Peyer's patch (tissue), 4 donors: ENCODE measurements at places on chromosomes 13 and 19.
A peak's percentile ranks its signal among the peaks of the same experiment; 100 is the strongest.

DNA sequence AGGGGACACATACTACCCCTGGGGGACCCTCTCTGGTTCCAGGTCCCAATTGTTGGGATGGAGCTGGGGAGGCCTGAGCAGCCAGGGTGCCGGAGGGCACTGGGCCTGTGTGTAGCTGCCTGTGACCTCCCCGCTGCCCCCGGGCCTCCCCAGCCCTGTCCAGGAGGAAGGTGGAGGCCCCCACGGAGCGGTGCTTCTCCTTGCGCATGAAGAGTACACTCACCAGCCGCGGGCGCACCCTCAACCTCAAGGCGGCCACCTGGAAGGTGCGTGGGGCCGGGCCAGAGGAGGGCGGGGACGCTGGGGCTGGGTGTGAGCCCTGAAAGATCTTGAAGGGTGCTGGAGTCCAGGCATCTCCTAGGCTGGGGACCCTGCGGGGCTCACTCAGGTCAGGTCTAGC lies 11.7 kb downstream of the HIF3A start:
- no peak for DNase-seq

- DNase-seq: peak; percentile 61
Observed at GRCh38 chr19:49807058-49807903, 5.8 kb downstream of the FUZ start.

DNA sequence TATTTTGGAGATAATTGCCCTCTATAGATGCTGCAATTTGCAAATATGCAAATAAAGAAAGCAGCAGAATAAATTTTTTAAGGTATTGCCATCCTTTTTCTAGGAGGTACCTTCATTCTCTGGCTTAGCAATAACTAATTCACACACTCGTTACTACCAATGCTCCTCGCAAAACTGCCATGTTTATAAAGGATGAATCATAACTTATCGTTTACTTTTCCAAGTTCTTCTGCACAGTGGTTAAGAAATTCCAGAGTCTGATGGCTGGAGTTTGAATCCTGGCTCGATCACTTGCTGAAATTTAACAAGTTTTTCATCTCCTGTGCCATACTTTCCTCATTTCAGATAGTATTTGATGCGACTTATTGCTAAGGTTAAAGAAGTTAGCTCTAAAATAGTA lies 708.6 kb upstream of the KLHL1 start:
- DNase-seq: no peak

- DNase-seq: no peak
Observed at GRCh38 chr19:16860118-16860517, 28.7 kb upstream of the F2RL3 start.

DNA sequence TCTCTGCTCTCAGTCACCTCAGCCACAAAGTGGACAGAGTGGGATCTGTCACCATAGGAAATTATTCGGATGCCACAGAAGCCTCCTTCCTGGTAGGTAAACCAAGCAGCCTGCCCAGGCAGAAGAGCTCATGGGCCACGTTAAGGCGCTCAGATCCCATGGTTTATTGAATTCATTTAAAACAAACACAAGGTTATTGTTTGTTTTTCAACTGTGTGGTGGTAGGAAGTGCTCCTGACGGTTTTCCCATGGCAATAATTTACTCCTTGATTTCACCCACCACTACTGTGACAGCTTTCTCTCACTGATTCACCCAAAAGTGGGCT lies 14.4 kb downstream of the BCAM start:
- no peak for DNase-seq

DNA sequence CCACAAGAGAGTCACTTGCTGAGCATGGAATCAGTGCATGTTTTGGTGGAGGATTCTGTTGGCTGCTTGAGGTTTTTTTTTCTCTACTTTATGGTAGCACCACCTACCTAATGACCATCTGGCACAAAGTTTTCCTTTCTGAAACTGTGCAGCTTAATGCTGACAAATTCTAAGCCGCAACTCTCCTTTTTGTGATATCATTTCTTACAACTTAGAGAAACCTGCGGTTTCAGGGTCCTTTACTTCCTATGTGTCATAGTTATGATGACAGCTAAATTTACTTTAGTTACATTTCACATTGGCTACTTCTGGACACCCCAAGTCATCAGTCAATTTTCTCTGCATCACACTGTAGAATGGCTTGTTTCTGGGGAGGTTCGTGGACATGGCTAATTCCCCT lies 115.4 kb upstream of the TMTC4 start:
- DNase-seq: no peak

DNA sequence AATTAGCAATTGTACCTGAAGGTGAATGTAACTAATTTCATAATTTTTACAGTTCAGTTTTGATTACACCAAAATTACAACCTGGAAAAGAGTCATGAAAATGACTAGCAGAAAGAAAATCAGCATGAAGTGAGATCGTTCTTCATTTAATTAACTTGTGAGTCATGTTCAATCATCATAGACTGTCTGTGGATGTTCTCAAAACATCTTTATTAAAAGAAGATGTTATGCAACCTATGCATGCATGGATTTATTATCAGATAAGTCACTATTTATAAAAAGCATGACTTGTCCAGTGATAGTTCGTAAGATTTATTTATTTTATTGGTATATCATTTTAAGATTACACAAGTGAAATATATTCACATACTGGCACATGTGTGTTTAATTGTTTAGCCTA lies 245.9 kb downstream of the ITGBL1 start:
- no peak for DNase-seq

DNA sequence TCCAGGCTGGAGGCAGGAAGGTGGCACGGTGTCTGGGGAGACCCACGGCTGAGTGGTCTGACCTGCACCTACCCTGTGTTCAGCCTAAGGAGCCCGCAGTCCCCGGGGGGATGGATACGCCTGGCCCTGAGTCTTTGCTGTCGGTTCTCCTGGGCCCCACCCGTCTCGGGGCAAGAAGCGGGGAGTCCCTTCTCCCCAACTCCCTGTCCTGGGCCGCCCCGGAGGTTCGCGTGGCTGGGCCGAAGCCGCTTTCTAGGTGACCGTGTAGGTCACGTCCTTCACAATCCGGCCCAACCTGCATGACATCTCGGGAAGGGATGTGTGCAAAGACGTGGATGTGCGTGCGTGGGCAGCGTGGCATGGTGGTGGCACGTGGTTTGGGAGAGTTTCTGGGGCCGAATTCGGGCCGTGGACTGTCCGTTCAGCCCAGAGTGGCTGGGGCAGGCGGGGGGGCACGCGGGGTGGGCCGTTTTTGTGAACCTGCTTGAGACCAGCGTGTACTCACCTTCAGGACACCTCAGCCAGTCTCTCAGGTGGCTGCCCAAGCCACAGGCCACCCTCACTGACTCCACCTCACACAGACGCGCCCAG lies 103.3 kb downstream of the PTPRS start:
- peak; percentile 34 for DNase-seq

DNA sequence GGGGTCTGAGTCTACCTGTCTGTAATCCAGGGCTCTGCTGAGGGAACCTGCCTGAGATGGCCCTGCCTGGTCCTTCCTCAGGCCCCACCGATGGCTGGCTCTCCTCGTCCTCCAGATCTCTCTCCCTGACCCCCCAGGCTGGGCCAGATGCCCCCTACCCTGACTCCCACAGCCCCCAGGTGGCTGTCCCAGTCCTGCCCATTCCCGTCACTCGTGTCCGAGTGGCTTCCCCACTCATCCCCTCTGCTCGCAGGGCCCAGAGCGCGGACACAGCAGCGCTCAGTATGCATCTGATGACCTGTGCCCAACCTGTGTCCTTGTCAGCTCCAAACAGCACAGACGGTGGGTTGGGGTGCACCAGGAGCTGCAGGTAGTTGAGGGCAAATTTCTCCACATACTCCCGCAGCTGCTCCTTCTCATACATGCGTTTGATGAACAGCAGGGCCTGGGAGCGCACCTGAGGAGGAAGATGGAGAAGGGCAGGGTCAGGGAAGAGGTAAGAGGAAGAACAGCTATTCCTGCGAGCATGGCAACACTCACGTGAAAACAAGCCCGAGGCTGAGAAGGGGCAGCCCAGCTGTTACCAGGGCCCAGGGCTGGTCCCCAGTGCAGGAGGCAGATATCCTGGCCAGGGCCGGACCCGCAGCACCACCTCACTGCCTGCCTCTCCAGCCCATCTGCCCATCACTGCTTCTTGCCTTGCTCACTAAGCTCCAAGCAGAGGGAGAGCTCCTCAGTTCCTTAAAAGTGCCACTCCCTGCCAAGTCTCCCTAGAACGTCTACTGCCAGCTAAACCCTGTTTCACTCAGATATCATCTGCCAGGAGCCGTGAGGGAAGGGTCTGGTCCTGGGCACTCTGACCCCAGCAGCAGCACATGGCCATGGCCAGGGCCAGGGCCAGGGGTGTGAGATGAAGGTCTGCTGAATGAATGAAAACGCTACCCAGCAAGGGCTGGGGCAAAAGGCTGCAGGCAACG lies 11.1 kb upstream of the RSPH6A start:
- no peak for DNase-seq

DNA sequence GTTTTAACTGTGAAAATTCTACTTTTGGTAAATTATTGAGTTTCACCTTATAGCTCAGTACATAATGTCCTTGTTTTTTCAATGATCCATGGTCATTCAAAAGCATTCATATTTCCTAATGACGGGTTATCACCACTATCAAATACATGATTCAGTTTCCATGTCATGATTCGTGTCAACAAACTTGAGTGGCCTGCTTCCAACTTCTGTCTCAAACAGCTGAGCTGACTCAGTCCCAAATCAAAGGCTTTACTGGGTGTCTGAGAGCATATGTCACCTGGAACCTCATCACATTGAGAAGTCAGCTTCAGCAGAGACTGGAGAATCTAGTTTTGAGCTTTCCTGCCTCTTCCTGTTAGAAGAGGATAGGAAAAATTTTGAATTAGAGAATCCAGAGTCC lies 40.3 kb upstream of the SGCG start:
- DNase-seq: no peak

DNA sequence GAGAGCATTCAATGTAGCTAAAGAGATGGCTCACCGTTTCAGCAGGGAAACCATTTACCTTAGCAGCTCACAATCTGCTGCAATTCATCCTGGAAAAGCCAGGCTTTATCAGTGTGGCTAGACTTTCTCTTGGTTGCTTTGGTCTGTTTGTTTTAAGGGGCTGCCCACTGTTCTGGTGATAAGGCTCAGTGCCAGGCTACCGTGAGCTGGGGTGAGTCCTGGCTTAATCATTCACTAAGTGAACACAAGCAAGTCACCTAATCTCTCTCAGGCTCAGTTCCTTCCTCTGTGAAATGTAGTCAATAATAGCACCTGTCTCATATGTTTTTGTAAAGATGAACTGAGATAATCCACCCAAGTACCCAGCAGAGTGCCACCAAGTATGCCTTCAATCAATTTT lies 229.0 kb downstream of the TEX29 start:
- DNase-seq: no peak

- no peak for DNase-seq
Observed at GRCh38 chr13:87078947-87079795, 592.0 kb upstream of the SLITRK5 start.

- no peak for DNase-seq
Observed at GRCh38 chr19:5292822-5293611, 47.6 kb downstream of the PTPRS start.

GRCh38 chr19:15122331-15123030 lies 15.3 kb downstream of the SYDE1 start:
- DNase-seq: no peak

DNA sequence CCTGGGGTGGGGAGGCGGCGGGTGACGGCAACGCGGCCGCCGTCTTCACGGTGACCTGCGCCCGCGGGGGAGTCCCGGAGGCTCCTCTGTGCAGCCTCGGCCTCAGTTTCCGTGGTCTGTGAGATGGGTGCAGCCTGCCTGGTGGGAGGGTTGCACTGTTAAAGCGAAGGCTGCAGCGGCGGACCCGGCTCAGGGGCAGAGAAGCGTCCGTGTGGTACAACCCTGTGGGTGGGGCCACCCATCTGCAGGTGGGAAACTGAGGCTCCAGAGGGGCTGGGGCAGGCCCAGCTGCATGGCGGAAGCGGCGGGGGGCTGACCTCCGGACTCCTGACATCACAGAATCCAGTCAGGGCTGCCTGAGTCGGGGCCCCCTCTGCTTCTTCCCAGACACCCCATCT lies 481 bp downstream of the FGF22 start:
- DNase-seq: no peak

- DNase-seq: no peak
Observed at GRCh38 chr19:3366753-3367627, 607 bp downstream of the NFIC start.

DNA sequence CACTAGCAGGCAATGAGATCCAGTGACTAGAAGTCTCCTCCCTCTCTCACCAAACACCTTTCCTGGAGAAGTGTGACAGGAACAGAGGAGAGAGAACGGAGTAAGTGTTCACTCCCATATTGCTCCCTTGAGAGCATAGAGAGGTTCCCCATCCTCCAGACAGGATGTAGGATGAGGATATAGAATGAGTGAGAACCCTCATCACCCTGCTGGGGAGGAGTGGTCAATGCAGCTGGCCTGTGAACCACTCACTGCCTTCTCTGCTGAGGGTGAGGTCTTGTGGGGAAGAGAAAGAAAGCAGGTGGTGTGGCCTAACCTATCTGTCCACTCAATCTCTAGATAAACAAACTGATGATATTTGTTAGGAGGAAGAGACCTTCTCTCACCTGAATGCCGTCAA lies 386.6 kb downstream of the PCDH20 start:
- no peak for DNase-seq

DNA sequence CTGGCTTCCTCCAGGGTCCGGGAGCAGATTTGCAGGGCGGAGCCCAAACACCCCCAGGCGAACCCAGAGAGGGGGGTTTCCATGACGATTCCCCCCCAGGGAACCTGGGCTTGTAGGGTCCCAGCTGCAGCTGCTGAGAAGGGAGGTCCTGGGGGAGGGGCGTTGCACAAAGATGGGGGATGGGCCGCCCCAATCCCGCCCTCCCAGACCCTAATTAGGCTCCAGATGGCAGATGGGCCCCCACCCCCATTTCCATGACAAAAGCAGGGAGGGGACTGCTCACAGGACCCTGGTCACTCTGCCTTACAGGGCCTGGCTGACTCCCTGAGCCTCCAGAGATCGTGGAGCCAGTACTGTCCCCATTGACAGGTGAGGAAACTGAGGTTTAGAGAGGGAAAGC lies 15.2 kb downstream of the ELAVL3 start:
- no peak for DNase-seq

- DNase-seq: no peak
Observed at GRCh38 chr19:36060430-36060829, 5.7 kb downstream of the WDR62 start.

DNA sequence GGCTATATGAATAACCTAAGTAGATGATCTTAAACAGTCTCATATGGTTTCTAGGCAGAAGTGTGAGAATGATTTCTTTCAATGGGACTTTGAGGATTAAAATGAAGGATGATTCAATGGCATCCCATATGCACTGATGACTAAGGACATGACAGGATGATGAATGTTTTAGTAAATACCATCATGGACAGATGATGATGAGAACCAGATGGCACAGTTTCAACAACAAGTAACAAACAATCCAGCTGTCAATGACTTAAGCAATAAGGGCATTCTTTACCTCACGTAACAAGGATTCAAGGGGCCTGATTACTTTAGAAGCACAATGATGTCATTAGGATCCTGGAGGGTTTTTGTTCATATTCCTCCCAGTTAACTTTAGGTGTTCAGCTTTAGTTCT lies 2678.4 kb downstream of the PCDH9 start:
- DNase-seq: no peak

- DNase-seq: no peak
Observed at GRCh38 chr13:113058129-113058987, 47.2 kb upstream of the F7 start.
